GM10248 (cell line): ENCODE measurements at places on chromosomes 4 and X.
A peak's percentile ranks its signal among the peaks of the same experiment; 100 is the strongest.

- no peak for DNase-seq
Observed at GRCh38 chr4:65193985-65194384, 476.3 kb downstream of the EPHA5 start.

DNA sequence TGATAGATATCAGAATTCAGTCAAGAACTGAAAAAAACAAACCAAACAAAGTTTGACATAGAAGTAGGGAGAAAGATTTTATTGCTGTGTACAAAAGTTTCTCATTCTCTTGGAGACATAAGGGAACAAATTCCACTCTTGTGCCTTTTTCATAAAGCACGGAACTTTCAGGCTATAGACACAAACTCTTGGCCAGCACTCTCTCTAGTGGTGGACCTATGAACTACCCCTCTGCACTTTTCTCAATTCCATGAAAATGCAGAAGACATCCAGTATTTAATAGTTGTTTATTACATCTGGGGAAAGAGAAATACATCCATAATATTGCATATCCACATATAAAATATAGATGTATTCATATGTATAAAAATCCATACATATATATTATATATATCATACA lies 291.6 kb upstream of the HS3ST1 start:
- peak; percentile 20 for DNase-seq

GRCh38 chr4:133145758-133146573 lies 3.1 kb upstream of the PCDH10 start:
- no peak for DNase-seq

DNA sequence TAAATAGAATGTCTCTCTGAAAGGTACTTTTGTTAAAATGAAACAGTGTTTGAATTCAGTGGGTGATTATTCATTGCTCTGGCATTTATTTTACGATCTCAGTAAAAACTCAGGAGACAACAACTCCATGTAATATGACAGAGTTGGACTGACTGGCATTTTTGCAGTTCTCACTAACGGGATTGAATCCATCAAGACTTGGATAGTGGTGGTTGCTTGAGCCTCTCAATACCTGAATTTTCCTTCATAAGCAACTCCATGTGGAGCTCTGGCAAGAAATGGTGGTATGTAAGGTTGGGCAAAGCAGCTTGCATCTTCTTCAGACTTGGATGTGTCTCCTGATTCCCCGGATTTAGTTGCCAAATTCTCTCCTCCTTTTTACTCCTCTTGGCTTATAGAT lies 72.7 kb downstream of the FRMPD4 start:
- DNase-seq, result no peak

DNA sequence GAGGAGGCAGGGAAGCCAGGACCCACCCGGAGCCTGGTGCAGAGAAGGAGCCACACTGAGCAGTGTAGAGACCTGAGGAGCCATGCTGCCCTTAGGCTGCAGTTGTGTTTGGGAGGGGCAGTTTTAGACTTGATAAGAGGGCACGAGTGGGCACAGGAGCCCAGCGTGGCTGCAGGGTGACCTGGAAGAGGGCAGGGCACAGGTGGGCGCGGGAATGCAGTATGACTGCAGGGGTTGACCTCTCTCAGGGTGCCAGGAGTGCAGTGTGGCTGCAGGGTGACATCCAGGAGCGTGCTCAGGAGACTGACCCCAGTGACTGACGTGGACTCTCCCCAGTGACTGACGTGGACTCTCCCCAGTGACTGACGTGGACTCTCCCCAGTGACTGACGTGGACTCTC lies 14.6 kb upstream of the WDR1 start:
- DNase-seq, result no peak

GRCh38 chr4:8009710-8010511 lies 70.2 kb upstream of the AFAP1 start:
- no peak for DNase-seq

GRCh38 chrX:15567267-15567666 lies 33.5 kb downstream of the ACE2 start:
- DNase-seq, result no peak

DNA sequence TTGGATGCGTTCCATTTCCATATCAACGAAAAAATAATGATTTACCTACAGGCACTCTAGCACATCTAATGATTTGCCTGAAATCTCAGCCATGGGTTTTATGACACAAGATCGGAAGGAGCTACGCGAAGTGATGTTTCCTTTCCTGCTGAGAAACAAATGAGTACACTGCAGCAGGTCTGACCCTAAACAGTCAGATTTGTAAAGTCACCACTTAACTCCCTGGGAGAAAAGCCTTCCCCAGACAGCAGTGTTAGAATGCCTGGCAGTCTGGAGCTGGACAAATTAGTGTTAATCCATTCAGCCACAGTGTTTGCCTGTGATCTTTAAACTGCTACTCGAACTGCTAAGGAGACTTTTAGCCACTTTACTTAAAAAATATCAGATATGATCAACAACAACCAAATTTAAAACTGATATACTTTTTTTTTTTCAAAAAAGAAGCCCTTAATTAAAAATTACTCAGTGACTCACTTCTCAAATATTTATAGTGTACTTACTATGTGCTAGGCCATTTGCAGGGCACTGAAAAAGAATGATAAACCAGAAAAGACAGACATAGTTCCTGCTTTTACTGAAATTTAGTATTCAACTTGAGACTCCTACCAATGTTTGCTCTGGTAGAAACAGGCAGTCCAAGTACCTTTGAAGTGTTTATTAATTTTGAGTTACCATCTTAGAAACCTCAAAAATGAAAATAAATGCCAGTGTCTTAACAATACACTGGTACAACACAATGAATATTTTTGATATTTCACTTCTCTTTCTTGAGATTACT lies 104.5 kb downstream of the SHISA3 start:
- no peak for DNase-seq

GRCh38 chrX:134715930-134716619 lies 57.8 kb upstream of the PLAC1 start:
- DNase-seq, result no peak

- DNase-seq, result no peak
Observed at GRCh38 chr4:122341886-122342285, 36.9 kb upstream of the ADAD1 start.

GRCh38 chr4:168584321-168584771 lies 87.5 kb downstream of the PALLD start:
- no peak for DNase-seq

DNA sequence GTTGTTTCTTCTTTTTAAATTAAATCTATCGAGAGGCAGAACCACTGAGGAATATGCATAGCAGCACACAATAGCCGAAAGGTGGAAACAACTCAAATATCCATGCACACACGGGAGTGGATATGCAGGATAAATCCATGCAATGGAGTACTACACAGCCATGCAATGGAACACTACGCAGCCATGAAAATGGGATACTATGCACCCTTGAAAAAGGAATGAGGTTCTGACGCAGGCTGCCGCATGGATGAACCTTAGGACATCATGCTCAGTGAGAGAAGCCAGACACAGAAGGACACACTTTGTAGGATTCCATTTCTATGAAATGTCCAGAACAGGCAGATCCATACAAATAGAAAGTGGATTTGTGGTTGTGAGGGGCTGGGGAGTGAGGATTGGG lies 18.4 kb upstream of the P2RY8 start:
- DNase-seq, result no peak

DNA sequence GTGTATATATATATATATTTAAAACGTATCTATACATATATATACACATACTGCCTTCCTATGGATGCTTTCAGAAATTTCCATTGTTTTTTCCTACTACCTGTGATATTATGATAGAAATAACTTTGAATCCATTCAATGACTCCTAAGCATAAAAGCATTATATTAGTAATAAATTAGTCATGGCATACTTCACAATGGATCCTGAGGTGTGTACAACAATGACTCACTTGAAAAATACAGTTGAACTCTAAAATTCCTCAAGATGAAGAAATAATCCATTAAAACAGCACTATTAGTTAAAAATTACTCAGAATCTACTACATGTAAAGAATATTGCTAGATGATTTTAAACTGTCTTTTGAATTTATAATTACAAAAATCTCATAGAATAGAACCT lies 201.1 kb downstream of the STPG2 start:
- DNase-seq, result no peak

- no peak for DNase-seq
Observed at GRCh38 chr4:77344784-77345183, 187.8 kb downstream of the CCNG2 start.

- DNase-seq, result no peak
Observed at GRCh38 chr4:170242471-170242870, 152.7 kb upstream of the AADAT start.

GRCh38 chrX:38279188-38279587 lies 48.1 kb downstream of the RPGR start:
- DNase-seq, result no peak

DNA sequence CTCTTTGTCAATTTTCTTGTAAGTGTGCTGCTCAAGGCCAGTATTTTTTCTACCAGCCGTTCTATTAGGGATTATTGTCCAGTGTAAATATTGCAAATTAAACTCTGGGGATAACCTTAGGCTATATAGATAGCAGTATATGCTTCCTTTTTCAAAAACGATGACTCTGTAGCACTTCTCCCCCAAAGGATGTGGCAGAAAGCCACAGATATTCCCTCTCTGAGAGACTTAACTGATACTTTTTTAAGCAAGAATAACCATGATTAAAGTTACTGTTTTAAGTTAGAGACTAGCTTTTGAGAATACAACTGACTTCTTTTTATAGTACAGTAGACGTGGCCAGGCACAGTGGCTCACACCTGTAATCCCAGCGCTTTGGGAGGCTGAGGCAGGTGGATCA lies 130.0 kb downstream of the FHIP1A start:
- DNase-seq, result no peak

- DNase-seq, result no peak
Observed at GRCh38 chr4:169707958-169708643, 49.6 kb downstream of the HPF1 start.

- DNase-seq, result no peak
Observed at GRCh38 chrX:133384454-133384853, 30.8 kb downstream of the GPC4 start.

- DNase-seq, result no peak
Observed at GRCh38 chrX:120244395-120244734, 6.2 kb upstream of the ZBTB33 start.

- DNase-seq, result peak; percentile 15
Observed at GRCh38 chr4:121697564-121697963, 784 bp upstream of the ANXA5 start.

- no peak for DNase-seq
Observed at GRCh38 chrX:81195712-81196111, 6.0 kb downstream of the HMGN5 start.

DNA sequence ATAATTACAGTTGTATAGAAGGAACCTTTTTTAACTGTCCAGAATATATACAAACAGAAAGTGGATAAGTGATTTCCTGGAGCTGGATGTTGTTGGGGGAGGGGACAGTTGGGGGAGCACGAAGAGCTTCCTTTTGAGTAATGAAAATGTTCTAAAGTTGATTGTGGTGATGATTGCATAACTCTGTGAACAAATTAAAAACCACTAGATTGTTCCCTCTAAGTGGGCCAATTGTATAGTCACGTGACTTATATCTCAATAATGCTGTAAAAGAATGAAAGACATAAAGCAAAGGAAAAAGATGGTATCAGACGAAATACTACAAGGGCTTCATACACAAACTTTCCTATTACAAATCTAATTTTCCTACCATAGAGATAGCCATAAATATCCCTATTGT lies 2.7 kb downstream of the CT55 start:
- no peak for DNase-seq

- DNase-seq, result no peak
Observed at GRCh38 chr4:16106956-16107355, 23.1 kb upstream of the PROM1 start.

- DNase-seq, result no peak
Observed at GRCh38 chr4:14096396-14096965, 469.0 kb upstream of the BOD1L1 start.

DNA sequence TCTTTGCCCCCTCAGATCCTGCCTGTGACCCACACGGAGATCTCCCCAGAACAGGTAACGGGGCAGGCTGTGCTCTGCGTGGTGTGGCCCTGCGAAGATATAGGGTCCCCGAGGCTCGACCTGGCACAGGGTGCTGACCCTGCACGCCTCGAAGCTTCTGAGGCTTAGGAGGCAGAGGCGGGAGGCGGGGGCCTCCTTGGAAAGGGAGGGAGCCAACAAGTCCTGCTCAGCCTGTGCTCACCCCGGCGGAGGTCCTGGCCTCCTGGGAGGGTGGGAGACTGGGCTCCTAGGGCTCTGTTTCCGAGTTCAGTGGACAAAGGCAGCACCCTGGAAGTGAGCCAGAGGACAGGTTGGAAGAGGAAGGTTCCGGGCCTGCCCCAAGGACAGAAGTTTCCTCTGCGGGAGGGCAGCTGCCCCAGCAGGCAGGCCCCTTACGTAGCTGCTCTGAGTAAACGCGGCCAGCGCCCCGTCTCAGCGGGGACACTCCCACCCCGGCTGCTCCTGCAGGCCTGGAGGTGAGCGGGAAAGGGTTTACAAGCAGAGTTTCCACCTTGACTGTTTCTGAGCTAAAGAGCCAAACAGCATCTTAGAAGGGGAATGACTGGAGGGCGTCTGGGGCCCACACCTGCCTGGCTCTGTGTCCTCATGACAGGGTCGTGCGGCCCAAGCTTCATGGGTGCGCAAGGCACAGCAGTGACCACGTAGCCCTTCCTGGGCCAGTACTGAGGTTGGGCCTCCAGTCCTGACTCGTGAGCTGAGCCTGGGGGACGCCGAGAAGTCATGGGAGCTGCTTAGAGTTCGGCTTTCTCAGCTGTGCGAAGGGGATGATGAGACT lies 16.1 kb downstream of the TMEM175 start:
- DNase-seq, result no peak

GRCh38 chrX:36436361-36436760 lies 516.8 kb downstream of the CFAP47 start:
- DNase-seq, result no peak

- no peak for DNase-seq
Observed at GRCh38 chrX:63658920-63659319, 126.1 kb downstream of the ARHGEF9 start.

DNA sequence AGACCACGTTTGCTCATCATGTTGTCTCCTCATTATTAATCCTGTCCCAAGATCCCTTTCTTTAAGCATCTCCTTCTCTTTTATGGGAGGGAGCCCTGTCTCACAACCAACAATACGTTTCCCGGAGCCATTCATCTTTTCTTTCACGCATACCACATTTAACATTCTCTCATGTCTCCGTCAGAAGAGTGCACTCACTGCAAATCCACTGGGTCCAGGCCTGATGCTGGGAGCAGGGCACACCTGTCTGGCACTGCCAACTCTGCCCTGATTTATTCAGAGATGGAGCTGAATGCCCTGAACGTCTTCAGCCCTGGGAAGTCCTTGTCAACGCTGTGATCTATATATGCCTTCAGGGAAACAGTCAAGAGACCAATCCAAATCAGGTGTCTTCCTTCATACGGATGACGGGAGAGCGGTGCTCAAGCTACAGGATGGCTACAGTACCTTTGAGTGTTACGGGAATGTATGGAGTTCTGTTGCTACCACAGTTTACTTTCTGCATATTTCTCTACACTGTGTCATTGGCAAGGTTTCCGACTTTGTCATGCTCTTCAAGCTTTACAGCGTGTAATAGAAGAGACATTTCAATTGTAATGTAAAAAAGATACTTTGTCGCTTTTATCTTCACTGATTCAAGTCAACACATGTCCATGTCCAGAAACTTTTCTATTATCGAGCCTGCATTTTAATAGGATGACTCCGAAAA lies 140.4 kb upstream of the SLITRK2 start:
- DNase-seq, result no peak
